Left lung (tissue), 14 donors: ENCODE measurements at places on chromosomes 3 and 15.

DNA sequence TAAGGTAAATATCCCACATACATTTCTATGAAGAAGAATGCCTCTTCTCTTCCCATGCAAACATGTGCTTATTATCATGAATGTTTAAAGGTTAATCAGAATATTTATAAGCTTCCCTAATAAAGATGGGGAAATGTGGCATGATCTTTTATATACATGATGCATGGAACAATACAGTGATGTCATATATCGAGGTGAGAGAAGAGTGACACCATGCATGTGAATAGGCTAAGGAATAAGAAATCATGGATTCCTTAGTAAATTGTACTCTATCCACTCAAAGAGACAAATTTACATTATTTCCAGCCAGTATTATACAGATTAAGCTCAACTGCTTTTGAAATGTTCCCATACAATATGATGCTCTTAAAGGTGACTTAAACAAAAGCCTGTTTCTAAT is 1035.3 kb downstream of the ROBO1 start:
- no peak for DNase-seq

DNA sequence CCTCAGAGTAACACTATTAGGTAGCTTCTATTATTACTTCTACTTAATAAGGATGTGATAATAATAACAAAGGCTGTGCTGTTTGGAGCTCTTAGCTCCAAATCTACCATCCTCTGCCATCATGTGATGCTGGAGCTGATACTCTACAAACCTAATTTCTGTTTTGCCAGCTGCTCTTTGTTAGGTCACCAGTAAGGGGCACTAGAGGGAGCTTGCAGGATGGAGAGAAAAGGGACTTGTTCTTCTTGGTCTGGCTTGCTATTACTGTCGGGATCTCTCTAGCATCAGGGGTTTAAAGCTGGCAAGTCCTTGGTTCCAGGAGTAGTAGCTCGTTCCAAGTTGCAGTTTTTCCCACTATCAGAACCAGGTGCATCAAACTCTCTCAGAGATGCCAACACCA is 194.9 kb upstream of the KBTBD8 start:
- no peak for DNase-seq

DNA sequence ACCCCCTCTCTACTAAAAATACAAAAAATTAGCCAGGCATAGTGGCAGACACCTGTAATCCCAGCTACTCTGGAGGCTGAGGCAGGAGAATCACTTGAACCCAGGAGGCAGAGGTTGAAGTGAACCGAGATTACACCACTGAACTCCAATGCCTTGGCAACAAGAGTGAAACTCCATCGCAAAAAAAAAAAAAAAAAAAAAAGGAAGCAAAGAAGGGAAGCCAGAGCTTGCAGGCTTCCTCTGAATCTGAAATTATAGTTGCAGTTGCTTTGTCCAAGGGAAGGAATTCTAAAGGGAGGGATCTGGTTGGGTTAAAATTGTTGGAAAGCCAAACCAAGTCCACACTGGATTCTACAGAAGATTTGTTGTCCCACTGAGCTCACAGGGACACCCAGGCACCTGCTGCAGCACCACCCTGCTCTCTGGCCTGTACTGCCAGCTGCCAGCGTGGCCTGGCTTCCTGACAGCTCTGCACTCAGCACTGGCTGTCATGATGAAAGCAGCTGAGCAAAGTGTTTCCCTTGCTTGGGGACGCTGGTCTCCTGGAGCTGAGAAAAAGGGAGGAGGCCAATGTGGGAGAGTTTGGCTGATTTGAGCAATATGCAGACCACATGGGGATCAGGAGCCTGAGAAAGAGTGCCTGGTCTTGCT is 88.8 kb upstream of the HES1 start:
- no peak for DNase-seq

GRCh38 chr3:36680952-36681351 is 83.4 kb downstream of the DCLK3 start:
- no peak for DNase-seq

DNA sequence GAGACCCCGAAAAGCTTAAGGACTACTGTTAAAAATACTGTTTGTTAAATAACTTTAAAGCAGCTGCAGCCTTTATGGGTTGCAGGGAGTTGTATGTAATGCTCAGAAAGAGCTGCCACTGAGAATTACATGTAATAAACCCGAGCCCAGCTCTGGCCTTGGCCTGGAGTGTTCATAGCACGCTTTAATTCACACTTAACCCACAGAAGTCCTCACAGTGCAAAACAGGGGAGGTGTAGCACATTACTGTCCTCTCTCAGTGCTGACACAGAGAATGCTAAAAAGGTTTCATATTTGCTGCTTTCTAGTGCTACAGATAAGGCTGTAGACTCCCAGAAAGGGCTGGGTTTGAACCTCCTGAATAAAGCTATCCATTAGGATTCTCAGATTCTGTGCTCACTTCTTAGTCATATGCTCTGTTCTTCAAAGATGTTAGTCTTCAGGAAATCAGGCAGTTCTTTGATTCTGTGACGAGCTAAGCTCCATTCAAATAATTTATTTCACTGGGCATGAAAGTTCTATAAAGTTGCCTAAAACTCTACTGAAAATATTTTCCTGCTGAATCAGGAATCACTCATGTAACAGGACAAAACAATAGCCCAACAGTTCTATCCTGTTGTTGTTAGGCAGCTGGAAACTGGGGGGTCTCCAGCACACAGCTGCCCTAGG is 108.0 kb downstream of the SENP2 start:
- DNase-seq: no peak

DNA sequence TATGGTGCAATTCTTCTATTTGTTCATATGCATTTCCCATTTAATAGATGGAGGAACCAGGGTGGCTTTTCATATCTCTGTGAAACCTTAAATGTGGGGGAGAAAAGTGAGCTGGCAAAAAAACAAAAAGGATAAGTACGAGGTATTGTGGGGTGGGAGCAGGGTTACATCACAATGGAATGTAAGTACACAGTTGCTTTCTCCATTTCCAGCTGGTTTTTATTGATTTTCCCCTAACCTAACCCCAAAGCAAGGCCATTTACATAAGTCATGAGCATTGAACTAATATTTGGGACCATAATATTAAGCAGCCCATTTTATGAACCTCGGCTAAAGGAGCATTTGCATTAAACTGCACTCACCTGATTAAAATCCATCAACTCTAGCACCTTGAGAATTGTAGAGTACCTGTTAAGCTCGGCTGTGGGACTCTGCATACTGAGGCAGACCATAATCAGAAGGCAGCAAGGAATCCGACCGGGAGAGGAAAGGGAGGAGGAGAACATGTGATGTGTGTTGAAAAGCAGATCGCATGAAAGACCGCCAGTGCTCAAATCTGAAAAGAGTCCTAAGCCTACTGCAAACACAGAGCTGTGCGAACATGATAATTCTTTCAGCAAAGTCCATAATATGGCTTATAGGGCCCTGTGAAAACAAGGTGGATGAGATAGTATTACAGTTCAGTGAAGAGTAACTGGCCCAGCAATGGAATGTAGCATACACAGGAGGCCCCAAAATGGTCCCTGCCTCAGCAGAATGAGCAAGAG is 513.4 kb downstream of the FHIT start:
- DNase-seq: no peak

DNA sequence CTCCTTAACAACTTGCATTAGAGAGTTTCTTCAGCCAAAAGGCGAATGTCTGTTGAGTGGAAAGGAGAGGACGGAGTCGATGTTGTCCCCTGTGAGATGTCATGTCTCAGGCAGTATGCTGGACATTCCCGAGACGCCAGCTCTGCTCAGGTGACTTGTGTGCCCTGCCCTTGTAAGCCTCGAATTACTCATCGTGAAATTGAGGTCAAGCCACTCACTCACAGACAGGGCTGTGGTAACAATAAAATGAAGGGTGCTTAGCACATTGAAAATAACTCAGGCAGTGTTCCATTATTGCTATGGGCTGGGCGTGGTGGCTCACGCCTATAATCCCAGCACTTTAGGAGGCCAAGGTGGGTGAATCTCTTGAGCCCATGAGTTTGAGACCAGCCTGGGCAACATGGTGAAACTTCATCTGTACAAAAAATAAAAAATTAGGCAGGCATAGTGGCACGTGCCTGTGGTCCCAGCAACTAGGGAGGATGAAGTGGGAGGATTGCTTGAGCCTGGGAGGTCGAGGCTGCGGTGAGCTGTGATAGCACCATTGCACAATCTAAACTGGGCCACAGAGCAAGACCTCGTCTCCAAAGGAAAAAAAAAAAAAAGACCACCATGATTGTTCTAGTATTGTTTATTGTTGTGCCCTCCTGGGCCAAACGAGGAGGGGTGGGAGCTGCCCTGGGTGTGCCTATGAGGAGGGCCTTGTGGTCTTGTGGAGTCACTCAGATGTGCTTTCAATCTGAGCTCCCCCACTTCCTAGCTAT is 214.4 kb downstream of the THSD4 start:
- DNase-seq: no peak

DNA sequence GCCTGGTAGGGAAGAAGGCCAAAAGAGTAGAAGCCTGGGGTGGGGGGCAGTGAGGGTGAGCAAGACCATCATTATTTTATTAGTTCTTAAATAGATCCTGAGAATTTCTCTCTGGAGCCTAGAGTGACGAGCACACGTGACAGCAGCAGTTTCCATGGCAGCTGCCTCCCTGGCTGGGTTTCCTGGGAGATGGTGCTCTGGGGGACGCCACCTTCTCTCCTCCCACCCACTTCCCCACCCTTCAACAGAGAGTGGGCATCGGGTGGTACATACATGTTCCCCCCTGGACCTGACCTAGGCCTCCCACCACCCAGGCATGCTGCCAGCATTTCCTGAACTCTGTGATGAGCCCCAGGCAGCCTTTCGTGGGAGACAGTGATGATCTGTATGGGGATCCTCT is 12.9 kb downstream of the CELF6 start:
- DNase-seq: no peak

GRCh38 chr3:57956119-57956832 is 51.9 kb upstream of the FLNB start:
- DNase-seq: no peak

- no peak for DNase-seq
Observed at GRCh38 chr3:42051384-42052131, 39.6 kb upstream of the TRAK1 start.

DNA sequence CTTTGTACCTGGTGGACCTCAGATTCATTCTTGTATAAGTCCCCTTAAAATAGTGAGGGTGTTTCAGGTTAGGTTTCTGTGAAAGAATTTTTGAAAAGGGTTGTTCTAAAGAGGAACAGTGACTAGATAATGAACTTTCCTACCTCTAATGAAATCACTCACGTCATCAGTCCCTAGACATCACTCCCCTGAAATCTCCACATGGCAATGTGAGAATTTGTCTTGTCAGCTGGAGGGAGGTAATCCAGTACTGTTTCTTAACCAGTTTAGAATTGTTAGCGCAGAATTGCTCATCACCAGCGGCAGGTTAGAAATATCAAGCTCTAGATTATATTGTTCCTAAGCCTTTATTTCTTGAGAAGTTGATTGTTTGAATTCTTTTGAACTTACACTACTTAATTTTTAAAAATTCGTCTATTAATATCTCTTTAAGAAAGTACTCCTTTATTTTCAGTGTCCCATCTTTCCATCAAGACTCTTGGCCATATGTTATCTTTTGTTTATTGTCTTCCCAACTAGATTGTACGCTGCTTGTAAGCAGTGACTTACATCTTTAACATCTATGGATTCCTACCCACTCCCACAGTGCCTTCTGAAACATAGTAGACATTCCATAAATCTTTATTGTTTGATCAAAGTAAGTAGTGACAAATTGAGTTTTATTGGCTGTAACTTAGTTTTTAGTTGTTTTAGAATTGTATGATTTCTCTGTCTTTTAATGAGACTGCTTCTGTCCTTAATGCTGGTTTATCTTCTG is 52.8 kb downstream of the RASA2 start:
- DNase-seq: no peak

DNA sequence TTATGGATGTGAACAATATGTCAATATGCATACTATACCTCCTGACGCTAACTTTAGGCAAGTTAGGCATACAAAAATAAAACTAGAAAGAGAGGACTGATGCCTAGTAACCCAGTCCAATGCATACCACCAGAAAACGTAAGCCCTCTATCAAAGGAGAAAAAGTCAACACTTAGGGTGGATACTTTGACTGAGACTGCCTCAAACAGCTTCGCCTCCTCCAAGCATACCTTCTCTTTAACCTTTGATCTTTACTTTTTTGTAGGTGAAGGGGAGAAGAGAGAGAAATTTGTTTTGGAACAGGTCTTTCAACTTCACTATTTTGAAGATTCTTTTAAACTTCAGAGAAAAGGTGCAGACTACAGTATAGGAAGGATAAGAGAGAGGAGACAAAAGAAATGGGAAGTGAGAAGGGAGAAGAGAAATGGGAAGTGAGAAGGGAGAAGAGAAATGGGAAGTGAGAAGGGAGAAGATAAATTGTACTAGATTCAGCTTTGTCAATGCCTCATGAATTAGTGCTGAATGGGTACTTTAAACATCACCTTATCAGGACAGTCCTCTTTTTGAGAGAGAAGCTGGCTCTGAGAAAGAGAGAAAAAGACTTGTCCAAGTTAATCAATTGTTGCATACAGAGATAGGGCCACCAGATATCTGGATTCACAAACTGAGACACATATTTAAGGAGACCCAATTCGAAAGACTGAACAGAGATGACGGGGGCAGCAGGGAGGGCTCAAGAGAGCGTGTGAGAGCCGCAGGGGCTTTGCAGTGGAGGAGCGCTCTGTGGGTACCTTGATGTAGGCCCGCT is 1.0 kb downstream of the P3H2 start:
- DNase-seq: no peak

DNA sequence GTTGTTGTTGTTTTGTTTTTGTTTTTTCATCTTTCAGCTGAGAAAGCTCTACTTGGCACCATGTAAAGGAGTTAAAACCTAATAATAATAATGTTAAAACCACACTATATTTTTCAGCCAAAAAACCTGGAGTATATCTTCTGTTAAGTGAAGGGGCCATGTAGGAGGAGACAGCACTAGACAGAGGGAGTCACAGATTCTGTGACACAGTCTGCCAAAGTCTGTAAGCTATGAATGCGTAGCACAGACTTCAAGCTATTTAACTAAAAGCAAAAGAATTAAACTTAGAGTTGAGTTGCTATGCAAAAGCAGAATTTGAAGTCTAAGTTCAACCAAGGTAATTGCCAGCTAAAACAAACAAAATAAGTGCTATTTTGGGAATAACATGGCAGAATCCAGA is 296.0 kb upstream of the COL8A1 start:
- no peak for DNase-seq

DNA sequence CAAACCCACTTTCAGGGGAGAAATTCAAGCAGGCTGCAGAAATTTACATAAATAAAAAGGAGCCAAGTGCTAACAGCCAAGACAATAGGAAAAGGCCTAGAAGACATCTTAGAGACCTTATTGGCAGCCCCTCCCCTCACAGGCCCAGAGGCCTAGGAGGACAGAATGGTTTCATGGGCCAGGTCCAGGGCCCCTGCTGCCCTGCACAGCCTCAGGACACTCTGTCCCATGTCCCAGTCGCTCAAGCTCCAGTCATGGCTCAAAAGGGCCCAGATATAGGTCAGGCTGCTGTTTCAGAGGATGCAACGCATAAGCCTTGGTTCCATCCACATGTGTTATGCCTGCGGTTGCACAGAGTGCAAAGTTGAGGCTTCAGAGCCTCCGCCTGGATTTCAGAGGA is 55.8 kb downstream of the SLC41A3 start:
- no peak for DNase-seq

DNA sequence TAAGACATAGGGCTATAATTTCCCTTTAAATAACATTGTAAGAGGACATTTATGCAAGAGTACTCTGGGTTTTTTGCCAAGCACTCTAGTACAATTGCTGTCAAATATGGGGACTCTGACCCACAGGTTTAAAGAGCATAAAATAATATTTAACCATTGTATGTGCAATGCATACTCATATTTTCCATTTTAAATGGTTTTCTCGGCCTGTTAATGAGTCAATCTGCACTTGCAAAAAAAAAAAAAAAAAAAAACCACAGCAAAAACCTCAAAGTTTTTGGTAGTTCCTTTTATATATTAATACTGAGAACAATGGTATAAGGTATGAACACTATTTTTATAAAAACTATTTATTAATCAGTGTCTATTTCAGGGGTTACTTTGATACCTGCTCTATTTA is 304.0 kb upstream of the CBLB start:
- DNase-seq: no peak
